ENCODE measurements at places on chromosomes 6 and 20.
A peak's percentile ranks its signal among the peaks of the same experiment; 100 is the strongest.

- peak; percentile 91 for DNase-seq
Measured at GRCh38 chr6:27126815-27127537, 120.5 kb upstream of the PRSS16 start.

GRCh38 chr6:5674141-5674540 lies 332.6 kb downstream of the NRN1 start:
- no peak for DNase-seq

DNA sequence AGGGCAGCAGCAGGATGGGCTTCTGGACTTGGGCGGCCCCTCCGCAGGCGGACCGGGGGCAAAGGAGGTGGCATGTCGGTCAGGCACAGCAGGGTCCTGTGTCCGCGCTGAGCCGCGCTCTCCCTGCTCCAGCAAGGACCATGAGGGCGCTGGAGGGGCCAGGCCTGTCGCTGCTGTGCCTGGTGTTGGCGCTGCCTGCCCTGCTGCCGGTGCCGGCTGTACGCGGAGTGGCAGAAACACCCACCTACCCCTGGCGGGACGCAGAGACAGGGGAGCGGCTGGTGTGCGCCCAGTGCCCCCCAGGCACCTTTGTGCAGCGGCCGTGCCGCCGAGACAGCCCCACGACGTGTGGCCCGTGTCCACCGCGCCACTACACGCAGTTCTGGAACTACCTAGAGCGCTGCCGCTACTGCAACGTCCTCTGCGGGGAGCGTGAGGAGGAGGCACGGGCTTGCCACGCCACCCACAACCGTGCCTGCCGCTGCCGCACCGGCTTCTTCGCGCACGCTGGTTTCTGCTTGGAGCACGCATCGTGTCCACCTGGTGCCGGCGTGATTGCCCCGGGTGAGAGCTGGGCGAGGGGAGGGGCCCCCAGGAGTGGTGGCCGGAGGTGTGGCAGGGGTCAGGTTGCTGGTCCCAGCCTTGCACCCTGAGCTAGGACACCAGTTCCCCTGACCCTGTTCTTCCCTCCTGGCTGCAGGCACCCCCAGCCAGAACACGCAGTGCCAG lies at the start of gene TNFRSF6B:
Gene TNFRSF6B, plus strand, starts transcription at position 25 of the 729 bp plus-strand sequence. Its CDS starts 116 bp downstream, at position 141.
- DNase-seq: no peak

- no peak for DNase-seq
Measured at GRCh38 chr20:14344746-14345145, 7.3 kb upstream of the FLRT3 start.

- no peak for DNase-seq
Measured at GRCh38 chr6:72218125-72218524, 331.8 kb downstream of the RIMS1 start.

GRCh38 chr20:49435639-49436038 lies 46.8 kb downstream of the KCNB1 start:
- DNase-seq: no peak

- no peak for DNase-seq
Measured at GRCh38 chr6:116255246-116255800, 1.4 kb upstream of the TSPYL4 start.

- DNase-seq: no peak
Measured at GRCh38 chr6:104214901-104215300, 644.8 kb downstream of the HACE1 start.

GRCh38 chr20:44033344-44033743 lies 118.7 kb downstream of the TOX2 start:
- no peak for DNase-seq

DNA sequence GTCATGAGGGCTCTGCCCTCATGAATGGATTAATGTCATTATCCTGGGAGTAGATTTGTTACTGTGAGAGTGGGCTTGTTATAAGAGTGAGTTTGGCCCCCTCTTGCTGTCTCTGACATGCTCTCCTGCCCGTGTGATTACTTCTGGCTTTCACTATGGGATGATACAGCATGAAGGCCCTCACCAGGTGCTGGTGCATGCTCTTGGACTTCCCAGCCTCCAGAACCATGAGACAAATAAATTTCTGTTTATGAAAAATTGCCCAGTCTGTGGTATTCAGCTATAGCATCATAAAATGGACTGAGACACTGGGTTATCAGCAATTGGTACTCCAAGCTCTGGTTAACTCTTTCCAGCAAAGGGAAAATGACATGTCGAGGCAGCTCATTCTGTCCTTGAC lies 76.2 kb upstream of the MAP3K7 start:
- no peak for DNase-seq

DNA sequence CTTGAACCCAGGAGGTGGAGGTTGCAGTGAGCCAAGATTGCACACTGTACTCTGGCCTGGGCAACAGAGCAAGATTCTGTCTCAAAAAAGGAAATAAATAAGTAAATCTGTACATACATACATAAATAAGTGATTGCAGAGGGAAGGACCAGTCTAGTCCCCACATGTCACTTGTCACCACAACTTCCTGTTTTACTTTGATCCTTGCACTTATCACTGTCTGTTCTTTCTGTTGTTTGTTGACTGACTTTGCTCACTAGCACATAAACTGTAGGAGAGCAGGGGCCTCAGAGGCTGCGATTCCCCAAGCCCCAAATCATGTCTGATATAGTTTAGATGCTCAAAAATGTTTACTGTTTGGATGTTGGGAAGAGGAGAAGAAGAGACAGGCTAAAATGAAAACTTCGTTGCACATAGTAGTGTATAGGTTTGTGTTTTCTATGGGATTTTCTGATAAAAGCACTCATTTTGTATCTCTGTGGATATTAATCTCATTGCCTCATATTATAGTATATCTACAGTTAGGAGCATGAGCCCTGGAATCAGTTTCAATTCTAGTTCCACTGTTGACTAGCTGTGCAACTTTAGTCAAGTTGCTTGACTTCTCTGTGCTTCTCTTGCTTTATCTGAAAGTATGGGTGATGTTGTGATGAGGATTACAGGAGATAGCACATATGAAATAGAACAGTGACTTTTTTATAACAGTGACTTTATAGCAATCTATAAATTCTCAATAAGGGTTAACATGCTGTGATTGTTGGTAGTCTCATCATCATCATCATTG lies 165.0 kb downstream of the TBC1D7 start:
- peak; percentile 25 for DNase-seq

GRCh38 chr20:50389808-50390684 lies 120.1 kb upstream of the PTPN1 start:
- no peak for DNase-seq

- DNase-seq: no peak
Measured at GRCh38 chr6:45377043-45377553, 636 bp downstream of the SUPT3H start.

- DNase-seq: no peak
Measured at GRCh38 chr20:36726168-36726567, 19.7 kb downstream of the NDRG3 start.

DNA sequence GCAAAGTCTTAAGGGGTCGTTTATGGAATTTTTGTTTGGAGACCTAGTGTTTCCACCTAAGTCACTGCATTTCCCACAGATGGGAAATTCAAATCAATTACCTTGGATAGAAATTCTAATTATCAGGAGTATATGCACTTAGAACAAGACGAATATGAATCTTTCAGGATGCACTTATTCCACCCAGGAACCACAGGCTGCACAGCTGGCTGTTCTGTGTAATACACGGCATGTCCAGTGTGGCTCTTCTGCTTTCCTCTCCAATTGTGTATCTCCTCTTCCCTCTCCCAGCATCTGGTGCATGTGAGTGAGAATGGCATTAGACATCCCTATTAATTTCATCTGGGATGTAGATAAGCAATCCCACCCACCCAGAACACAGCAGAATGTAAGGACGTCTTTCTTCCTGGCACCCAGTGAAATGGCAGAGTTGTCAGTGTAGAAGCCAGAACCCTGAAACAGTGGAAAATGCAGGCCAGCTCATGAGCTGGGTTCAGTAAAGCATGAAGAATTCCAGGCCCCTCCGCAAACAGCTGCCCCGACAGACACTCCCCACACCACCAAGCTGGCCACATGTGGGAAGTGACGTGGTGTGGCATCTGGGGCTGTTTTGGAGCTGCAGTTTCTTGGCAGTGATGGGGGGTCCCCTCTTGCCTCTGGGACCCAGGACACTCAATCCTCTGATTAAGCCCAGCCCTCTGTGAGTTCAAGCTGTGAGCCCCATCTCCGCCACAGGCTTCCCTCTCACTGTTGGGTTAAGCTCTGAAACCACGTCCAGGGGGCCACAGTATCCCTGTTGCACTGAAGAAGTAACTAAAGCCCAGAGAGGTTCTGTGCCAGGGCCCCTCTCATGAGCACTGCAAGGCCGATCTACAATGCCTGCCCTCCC lies 180.1 kb upstream of the CST7 start:
- DNase-seq: no peak

DNA sequence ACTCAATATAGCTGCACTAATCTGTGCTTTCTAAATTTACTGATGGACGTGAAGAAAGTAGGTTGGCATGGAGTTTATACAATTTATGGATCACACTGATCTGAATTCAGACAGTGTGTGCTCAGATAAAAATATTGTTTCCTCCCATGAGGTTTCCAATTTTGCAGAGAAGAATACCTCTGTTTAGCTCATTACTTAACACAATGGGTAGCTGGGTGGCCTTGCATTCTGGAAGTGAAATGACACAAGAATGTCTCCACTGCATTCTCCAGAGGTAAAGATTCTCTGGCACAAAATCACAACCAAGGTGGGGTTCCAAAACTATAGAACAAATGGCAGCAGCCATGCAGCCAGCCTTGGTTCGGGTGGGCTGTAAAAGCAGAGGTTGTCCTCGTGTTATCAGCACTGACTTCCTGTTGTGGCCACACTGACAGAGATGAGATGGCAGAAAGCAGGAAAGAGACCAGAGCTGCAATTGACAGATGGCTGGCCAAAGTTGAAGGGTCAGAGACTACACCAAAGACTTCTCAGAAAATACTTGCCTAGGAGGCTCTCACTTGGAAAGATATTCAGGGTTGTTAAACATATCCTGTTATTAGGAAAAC lies 50.2 kb downstream of the HDAC2 start:
- DNase-seq: peak; percentile 10

GRCh38 chr20:8518878-8519277 lies 386.8 kb downstream of the PLCB1 start:
- no peak for DNase-seq

GRCh38 chr6:128139519-128139918 lies 238.7 kb upstream of the THEMIS start:
- DNase-seq: no peak

- no peak for DNase-seq
Measured at GRCh38 chr20:1357921-1358671, 29.2 kb upstream of the SDCBP2 start.

GRCh38 chr6:160127270-160128124 lies 5.9 kb downstream of the SLC22A1 start:
- DNase-seq: no peak

DNA sequence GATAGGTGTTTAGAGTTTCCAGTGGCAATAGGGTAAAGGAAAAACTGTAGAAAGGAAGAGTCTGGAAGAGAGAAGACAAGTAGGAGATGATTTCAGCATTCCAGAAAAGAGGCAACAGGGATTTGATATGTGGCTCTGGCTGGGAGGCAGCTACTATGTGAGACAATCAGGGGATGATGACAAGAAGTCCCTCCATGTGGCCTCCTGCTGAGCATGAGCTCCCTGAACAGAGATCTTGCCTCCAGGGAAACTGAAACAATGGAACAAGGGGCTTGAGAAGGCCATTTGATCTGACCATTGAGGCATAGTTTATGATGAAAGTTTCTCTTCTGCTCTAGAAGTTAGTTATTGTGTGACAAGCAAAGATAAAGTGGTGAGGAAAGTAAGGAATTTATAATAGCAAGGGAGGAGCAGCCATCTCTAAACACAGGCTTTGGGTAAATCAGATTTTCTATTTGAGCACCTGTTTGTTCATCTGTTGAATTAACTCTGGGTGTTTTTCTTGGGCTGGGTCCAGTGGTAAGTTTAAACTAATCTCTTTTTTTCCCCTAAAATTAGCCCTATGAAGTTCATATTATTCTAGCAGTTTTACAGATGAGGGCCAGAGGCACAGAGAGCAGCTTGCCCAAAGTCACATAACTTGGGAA lies 3.0 kb upstream of the GPX5 start:
- DNase-seq: no peak

DNA sequence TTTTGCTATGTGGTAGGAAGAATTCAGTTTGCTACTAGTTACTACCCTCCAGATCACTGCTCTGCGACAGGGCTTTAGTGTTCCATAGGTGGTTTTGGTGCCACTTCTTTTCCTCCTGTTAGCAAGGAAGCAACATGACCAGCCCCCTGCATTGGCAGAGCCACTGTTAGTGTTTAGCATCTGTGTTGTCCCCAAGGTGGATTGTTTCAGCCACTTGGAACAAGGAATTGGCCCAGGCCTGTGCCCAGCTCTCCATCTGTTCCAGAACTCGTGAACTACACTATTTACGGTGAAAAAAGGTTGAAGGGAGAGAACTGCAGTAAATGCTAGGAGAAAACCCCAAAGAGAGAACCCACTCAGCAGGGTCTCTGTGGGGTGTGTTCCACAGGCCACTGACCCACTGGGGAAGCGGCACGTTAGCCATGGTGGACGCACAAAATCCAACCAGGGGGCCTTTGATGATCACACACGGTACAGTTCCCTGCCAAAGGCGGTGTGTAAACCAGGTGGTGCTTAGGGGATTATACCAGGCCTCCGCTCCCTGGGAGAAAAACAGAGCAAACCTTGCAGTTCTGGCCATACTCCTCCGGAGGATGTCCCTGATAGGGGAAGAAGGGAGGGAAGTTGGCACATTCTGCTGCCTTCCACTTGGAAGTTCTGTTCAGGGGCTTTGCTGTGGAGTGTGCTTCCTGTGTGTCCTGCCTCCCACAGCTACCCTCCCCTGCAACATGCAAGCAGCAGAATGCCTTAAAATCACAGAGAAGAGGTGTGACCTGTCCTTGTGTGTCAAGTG lies 72.3 kb downstream of the LYRM2 start:
- no peak for DNase-seq

DNA sequence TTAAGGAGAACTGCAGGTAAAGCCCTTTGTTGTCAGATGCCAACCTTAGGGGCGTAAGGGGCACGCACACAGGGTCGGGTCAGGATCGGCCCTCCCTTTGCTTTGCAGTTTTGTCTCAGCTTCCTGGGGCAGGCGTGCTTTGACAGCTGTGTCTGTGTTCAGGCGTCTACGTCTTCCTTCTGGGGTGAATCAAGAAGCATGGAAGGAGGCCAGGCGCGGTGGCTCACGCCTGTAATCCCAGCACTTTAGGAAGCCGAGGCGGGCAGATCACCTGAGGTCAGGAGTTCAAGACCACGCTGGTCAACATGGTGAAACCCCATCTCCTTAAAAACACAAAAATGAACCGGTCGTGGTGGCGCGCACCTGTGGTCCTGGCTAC lies 1.3 kb downstream of the ZGPAT start:
- no peak for DNase-seq

- DNase-seq: no peak
Measured at GRCh38 chr6:43645613-43645964, 753 bp downstream of the RSPH9 start.

GRCh38 chr20:59814840-59815340 lies 118.5 kb downstream of the SYCP2 start:
- DNase-seq: no peak

GRCh38 chr6:46521464-46521971 lies 30.3 kb upstream of the RCAN2 start:
- no peak for DNase-seq

DNA sequence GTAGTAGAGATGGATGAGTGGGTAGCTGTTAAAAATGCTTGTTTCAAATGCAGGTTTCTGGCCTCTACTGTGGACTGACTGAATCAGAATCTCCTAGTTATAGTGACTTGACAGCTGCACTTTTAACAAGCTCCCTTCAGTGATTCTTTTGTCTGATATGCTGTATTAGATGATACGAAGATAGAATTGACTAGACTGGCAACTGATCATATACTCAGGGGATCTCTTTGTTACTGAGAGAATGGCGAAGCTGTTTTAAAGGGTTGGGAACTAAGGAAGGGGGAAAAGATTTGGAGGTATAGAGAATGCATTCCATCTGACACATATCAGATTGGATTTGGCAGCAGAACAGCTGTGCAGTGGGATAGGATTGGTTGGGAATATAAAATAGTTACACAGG lies 7.0 kb downstream of the ENPP4 start:
- no peak for DNase-seq
